ENCODE measurements at places on chromosomes 6 and 20.

DNA sequence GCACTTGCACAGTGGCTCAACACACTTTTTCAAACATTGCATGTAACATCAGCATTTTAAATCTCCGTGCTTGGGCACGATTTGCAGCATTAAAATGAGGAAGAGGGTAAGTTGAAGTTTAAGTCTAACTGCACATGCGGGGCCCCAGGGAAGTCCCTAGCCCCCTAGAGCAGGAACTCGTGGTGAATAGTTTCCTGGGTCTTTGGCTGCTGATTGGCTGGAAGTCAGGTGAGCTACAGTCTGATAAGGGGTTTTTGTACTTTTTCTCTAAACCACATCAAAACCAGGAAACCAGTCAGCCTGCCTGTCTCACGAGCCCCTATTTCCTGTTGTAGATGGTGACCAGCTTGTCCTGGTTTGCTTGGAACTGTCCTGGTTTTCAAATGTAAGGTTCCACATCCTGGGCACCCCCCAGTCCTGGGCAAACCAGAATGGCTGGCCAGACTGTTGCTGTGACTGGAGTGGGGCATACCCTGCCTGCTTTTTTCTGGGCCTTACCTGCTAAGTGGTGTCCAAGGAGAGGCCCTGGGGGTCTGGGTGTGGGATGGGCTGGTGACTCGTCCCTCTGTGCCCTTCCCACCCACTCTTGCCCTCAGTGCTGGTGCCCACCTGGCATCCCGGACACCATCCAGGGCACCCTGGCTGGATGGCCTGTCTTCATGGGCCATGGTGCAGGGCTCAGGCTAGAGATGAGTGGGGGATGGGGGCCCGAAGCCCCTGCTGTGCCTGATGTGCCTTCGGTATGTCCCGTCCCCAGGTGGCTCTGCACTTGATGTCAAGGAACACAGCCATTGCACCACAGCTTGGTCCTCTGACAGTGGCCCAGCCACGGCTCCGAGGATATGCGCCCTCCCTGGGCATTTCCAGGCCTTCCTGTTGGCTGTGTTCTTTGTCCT lies 31.8 kb downstream of the SUN5 start:
- peak; percentile 95 for DNase-seq

GRCh38 chr20:39823224-39823623 lies 861.1 kb downstream of the DHX35 start:
- no peak for DNase-seq

- no peak for DNase-seq
These were observed 69.1 kb downstream of the FIG4 start for GRCh38 chr6:109760208-109760607.

- DNase-seq, result no peak
These were observed 14.5 kb downstream of the SLC22A1 start for GRCh38 chr6:160135907-160136655.

DNA sequence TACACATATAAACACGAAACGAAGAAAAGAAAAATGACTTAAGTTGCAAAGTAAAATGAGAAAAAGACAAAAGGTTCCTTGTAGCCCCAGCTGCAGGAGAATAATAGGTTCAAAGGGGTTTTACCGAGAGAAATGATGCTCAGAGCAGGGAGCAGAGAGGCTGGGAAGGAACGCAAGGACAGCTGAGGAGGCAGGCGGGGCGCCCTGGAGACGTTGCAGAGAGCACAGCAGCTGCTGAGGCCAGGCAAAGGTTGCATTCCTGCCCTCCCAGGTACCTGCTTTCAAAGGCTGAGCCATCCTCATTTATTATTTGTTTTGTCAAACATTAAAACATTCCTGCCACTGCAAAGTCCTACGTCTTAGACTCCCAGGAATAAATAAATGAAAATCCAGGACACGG lies 16.2 kb upstream of the VAPB start:
- no peak for DNase-seq

DNA sequence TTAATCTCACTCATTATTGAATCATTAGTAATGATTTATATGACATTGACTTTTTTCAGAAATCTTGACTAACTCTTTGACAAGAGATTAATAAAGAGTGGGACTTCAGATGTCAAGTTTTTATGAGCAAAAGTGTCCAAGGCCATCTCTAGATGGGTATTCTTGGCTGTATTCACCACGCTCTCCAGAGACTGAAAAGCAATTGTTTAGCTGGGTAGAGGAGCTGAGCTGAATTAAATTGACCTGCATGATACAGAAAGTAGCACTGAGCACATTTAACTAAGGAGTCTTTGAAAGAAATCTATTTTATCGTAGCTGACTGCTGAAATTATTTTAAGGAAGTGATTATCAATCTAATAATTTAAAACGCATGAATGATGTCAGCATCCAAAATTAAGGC lies 89.4 kb downstream of the LINC00237 start:
- DNase-seq, result no peak

GRCh38 chr6:114125576-114125975 lies 154.6 kb upstream of the HDAC2 start:
- no peak for DNase-seq

GRCh38 chr6:116060572-116061283 lies at the start of gene FRK:
FRK (minus strand) TSS chr6:116060891; CDS start chr6:116060311, 580 bp downstream.
- DNase-seq, result no peak

DNA sequence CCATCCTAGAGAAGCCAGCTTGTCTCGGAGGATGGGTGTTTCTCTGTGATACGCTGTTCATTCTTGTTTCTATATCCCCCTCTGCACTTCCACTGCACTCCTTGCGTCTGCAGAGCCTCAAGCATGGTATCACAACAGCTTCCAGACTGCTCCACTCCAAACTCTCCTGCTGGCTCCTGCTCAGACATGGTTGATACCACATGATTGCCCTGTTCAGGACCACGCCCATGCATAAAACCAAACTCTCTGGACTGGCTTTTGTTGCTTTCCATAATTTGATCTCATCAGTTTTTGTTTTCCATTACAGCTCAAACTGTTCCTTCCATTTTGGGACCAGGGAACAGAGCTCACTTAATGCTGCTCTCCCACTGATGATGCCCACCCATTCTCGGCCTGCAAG lies 30.0 kb upstream of the SMIM29 start:
- DNase-seq, result no peak

DNA sequence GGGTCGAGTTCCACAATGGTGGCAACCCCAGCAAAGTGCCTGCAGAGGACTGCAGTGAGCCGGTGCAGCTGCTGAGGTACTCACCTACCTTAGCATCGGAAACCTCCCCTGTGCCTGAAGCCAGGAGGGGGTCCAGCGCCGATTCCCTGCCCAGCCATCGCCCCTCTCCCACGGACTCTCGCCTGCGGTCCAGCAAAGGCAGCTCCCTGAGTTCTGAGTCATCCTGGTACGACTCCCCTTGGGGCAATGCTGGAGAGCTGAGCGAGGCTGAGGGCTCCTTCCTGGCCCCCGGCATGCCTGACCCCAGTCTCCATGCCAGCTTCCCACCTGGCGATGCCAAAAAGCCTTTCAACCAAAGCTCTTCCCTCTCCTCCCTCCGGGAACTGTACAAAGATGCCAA lies 134.1 kb upstream of the CLDN20 start:
- DNase-seq, result no peak

DNA sequence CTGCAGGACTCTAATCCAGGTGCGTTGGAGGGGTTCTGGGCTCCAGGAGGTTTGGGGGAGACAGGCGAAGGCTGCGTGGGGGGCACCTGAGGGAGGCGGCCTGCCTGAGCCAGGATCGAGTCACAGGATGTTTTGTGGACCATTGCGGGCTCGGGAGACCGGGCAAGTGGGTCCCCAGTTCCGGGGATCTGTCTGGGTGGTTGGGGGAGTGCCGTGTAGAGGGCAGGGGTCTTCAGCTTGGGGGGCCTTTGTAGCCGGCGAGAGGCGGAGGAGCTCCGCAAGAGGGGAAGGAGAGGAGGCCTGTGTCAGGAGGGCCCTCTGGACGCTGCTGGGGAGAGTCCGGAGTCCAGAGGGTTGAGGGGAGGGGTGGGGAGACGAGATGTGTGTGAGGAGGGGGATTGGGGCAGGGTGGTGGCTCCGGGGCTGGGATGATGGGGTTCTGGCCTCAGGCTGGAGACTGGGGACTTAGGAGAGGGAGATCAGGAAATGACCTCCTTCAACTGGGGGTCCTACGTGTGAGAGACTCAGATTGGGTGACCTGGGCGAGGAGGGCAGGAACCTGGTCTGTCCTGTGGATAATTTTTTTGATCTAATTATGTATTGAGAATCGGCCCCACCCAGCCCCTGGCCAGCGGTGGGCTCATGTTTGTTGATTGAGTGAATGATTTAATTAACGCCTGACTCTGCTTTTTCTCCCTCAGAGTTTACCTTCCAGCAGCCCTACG lies 505 bp downstream of the SNAI1 start:
- DNase-seq, result no peak

DNA sequence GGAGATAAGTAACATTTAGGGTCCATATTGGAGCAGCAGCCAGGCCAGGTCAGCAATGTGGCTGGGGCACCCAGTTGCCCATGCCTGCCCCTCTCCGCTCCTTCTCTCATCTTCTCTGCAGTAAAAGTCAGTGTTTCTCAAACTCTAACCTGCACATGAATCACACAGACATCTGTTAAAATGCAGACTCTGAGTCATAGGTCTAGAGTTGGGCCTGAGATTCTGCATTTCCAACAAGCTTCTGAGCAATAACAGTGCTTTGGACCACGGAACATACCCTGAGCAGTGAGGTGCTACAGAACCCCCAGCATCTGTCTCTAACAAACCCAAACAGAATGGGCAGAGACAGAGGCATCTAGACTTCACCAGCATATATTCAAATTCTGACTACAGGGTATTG lies 10.1 kb downstream of the PHF10 start:
- no peak for DNase-seq

GRCh38 chr20:22914291-22914690 lies 120.8 kb upstream of the SSTR4 start:
- DNase-seq, result no peak

DNA sequence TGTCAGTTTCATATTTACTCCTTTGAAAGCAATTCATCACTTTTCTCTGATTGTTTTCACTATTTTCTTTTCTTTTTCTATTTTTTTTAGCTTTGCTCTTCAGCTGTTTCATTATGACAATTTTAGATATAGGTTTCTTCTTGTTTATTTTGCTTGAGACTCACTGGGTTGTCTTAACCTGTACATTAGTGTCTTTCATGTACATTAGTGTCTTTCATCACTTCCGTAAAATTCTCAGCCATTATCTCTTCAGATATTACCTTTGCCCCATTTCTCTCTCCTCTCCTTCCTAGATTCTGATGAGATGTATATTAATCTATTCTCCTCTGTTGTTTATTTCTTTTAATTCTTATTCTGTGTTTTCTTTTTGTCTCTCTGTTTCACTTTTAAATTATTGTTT lies 14.5 kb upstream of the TBPL1 start:
- no peak for DNase-seq

- peak; percentile 15 for DNase-seq
These were observed 79.0 kb downstream of the DNAAF9 start for GRCh38 chr20:3328501-3328900.

- DNase-seq, result no peak
These were observed 44.5 kb upstream of the OSTM1 start for GRCh38 chr6:108118810-108119768.

- no peak for DNase-seq
These were observed 24.8 kb upstream of the RIMS4 start for GRCh38 chr20:44835116-44835515.

- no peak for DNase-seq
These were observed 294.1 kb downstream of the NRN1 start for GRCh38 chr6:5712349-5713215.

GRCh38 chr6:132443206-132443605 lies 41.9 kb upstream of the MOXD1 start:
- DNase-seq, result no peak

DNA sequence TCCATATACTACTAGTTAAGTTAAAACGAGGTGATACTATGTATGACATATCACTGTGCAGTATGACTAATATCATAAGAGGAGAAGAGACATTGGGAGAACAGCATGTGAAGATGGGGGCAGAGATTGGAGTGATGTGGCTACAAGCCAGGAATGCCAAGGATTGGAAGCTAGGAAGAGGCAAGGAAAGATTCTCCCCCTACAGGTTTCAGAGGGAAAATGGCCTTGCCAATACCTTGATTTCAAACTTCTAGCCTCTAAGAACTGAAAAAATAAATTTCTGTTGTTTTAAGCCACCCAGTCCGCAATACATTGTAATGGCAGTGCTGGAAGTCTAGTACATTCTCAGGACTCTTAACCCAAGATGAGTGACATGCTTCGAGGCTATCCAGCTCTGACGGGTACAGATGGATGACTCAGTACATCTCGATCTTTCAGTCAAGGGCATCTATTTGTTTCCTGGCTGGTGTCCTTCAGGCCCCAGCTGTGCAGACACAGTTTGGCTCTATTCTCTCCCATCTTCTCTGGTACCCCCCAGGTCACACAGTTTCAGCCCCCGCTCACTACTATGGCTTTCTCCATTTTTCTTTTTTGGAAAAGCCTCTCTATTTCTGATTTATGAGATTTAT lies 55.5 kb upstream of the THEMIS start:
- DNase-seq, result no peak

DNA sequence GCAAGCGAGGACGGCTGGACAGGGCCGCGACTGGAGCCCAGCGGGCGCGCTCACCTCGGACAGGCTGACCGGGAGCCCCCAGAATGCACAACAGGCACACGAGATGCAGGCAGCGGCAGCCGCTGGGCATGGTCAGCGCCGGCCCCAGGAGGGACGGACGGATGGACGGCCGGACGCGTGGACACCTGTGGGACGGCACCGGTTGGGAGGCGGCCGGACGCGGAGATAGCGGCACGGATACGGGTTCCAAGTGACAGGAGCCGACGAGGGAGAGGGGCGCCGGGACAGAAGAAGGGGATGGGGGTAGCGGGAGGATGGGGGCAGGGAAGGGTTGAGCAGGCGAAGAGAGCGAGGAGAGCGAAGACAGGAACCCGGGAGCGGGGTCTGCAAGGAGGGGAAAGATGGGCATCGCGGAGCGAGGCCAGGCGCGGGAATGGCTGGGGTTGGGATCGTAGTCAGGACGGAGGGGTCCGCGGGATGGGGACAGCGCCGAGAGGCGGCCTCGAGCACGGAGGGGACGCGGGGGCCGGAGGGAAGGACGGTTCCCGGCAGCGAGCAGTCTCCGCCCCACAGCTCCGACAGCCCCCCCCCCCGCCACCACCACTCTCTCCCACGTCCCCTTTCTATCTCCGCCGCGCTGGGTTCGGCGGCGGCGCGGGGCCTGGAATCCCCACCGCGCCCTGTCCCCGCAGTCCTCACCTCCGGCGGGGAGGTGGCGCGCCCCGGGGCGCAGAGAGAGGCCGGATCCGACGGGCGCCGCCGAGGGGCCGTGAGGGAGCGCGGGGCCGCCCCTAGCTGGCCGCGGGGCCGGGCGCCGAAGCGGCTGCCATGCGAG lies 435 bp downstream of the DLK2 start:
- DNase-seq, result no peak

DNA sequence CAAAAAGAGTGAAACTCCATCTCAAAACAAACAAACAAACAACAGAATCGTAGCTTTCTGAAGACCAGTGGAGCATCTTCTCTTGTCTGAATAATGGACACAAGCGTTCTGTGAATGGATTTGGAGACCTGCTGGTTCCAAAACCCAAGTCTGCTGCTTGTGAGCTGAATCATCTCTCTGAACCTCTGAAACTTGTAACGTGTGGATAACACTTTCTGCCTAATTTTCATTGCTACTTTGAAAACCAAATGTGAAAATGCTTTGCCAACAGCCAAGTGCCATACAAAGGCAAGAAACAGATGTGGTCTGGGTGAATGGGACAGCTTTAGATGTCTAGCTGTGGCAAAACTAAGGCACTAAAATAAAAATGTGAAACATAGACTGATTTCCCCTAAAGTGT lies 44.3 kb downstream of the PHACTR1 start:
- no peak for DNase-seq

- no peak for DNase-seq
These were observed 72.2 kb downstream of the ATXN1 start for GRCh38 chr6:16688984-16689636.

GRCh38 chr20:22303523-22303922 lies 280.8 kb downstream of the FOXA2 start:
- no peak for DNase-seq

- DNase-seq, result no peak
These were observed 102.6 kb downstream of the IBTK start for GRCh38 chr6:82144852-82145340.

All from CD4-positive, alpha-beta T cell treated with Interleukin-4 for 4 hours (primary cell).